ENCODE measurements at places on chromosomes 4 and X.
A peak's percentile ranks its signal among the peaks of the same experiment; 100 is the strongest.

- no peak for DNase-seq
Observed at GRCh38 chr4:23680671-23681518, 209.0 kb downstream of the PPARGC1A start.

DNA sequence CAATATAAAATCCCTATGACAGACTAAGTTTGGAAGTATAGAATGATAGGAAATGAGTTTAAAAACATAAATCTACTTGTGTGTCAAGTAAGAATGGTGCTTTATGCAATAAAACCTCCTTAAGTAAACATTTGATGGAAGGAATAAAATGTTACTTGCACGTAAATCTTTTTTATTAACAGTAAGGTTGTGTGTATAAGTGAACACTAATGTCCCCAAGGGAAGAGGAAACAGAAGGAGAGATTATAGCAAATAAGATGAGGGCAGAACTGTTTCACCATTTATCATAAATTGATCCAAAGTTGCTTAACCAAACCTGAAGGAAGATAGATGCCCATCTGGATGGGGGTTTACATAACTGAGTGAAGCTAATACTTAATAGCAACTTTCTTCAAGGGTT, 86.8 kb downstream of the FRMPD4 start:
- DNase-seq = no peak

DNA sequence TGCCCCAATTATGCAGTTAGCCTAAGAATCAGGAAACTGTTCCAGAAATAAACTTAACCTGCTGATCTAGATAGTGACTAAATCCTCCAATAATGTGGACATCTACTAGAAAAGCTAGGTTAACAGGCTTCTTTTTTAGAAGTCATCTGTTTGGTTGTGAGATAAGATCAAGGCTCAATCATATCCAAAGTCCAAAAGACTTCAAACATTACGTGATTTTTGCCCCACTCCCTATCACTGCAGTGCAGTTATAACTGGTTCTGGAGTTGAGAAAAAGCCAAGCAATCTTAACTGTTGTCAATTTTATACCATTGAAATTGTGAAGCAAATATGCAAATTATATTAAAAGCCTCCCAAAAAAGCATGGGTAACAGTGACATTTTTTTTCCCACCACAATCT, 781.4 kb downstream of the KLHL13 start:
- no peak for DNase-seq

GRCh38 chrX:53088136-53088974, 5.6 kb upstream of the KANTR start:
- DNase-seq = peak; percentile 92

DNA sequence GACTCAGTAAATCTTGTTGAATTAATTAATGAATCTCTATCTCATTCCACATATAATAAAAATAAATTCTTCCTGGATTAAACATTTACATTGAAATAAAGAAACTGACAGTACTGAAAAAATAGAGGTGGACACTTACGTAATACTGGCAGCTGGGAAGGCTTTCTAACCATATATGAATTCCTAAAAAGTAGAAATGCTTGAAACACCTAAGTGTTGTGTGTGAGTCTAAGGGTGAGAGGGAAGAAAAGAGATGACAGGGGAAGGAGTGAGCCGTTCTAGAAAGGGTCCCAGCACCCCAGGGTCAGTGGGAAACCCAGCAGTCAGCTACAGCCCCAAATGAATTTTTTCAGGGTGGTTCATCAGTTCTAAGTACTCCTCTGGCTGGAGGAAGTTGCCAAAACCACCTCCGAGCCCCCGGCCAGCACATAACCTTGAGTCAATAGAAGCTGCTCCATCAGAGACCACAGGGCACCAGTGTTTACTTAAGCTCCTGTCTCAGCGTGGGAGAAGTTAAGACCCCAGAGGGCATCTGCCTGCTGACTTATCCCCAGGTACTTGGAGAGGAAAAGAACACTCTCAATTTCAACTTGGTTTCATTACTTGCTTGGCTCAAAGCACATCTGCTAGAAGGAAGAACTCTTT, 18.3 kb downstream of the GAB3 start:
- DNase-seq = no peak

DNA sequence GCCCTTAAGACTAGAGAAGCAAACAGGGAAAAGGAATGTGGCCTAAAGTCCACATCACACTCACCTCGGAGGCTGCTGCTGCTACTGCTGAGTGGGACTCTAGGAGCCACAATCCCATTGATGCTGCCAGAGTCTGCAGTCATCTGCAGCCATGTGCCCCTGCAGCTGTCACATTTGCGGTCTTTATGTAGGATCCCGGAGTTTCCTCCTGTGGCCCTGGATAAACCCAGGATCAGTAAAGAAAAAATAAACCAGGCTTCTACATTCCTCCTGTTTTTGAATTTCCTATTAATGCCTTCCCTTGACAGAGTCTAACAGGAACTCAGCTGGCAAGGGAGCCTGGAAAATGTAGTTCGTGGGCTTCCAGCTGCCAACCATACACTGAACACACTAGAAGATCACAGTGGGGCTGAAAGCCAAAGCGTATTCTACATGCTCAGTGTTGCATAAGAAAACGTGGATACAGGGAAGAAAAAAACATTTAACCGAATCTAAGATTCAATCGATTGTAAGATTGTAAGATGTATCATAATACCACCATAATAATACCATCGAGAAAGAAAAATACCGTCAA, 10.3 kb upstream of the PHEX start:
- no peak for DNase-seq

GRCh38 chr4:44544158-44544557, 95.5 kb upstream of the KCTD8 start:
- no peak for DNase-seq

- DNase-seq = no peak
Observed at GRCh38 chrX:153903238-153903980, 1.1 kb upstream of the AVPR2 start.

DNA sequence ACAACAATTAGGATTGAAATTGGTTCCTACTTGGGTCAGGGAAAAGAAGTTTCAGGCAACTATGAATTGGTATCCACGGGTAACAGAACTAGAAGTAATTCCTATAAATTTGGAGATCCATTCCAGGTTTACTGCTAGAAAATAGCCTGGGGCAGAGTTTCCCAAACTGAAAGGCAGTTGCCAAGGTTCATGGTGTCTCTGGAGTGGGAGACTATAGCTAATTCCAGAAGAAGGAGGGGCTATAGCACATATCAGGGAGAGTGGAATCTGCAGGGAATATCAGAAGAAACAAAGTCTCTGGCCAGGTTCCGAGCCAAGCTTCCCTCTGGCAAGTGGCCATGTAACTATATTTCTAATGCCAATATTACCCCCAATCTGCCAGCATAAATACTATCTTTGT, 166.3 kb downstream of the GALNTL6 start:
- DNase-seq = no peak

- no peak for DNase-seq
Observed at GRCh38 chr4:2947926-2948325, 15.3 kb downstream of the NOP14 start.

- no peak for DNase-seq
Observed at GRCh38 chrX:47112316-47112954, 32.1 kb downstream of the NDUFB11 start.

- no peak for DNase-seq
Observed at GRCh38 chr4:99435154-99435553, at the start of gene ADH7. Gene ADH7, minus strand, starts transcription at chr4:99435342. Its CDS starts 109 bp downstream, at chr4:99435233.

- no peak for DNase-seq
Observed at GRCh38 chrX:43500996-43501694, 155.0 kb upstream of the MAOA start.

GRCh38 chr4:53591372-53591892, at the start of gene LNX1:
Gene LNX1, minus strand, starts transcription at chr4:53591486. Its CDS starts 17,484 bp downstream, at chr4:53574002.
- DNase-seq = no peak

DNA sequence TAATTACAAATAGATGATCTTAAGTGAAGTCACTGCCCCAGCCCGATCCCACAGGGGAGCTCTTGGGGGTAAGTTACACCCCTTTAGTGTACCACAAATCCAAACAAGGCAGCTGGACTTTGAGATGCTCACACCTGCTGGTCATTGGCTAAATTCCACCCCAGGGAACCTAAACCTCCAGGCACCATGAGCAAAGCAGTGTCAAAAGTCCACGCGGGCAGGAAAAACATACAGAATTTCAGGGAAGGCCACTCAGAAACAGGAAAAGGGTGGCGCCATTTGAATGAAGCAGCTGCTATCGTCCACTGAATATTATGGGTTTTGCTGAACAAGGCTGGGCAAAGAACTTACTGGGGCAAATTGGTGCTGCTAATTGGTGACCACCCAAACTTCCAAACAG, 30.9 kb downstream of the SUPT20HL1 start:
- DNase-seq = no peak

GRCh38 chrX:22056235-22056634, 24.1 kb downstream of the PHEX start:
- DNase-seq = no peak

- DNase-seq = no peak
Observed at GRCh38 chrX:108641589-108642272, 94.6 kb downstream of the IRS4 start.

- no peak for DNase-seq
Observed at GRCh38 chr4:133910165-133910564, 291.4 kb downstream of the PABPC4L start.

GRCh38 chrX:57677132-57677858, 2.8 kb downstream of the NLRP2B start:
- DNase-seq = no peak

DNA sequence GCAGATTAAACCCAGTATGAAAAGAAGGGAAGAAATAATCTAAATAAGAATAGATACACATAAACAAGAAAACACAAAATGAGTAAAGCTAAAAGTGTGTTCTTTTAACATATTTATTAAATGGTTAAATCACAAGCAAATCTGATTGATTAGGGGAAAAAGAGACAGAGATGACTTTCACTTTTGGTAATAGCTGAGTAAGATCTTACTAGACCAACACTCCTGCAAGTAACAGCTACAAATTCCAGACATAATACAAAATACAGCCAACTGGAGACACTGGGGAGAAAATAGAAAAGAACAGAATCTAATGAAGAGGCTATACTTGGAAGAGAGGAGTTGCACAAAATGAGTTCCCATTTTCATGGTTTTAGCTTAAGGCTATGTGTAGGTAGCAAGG, 33.5 kb downstream of the OR13H1 start:
- no peak for DNase-seq

DNA sequence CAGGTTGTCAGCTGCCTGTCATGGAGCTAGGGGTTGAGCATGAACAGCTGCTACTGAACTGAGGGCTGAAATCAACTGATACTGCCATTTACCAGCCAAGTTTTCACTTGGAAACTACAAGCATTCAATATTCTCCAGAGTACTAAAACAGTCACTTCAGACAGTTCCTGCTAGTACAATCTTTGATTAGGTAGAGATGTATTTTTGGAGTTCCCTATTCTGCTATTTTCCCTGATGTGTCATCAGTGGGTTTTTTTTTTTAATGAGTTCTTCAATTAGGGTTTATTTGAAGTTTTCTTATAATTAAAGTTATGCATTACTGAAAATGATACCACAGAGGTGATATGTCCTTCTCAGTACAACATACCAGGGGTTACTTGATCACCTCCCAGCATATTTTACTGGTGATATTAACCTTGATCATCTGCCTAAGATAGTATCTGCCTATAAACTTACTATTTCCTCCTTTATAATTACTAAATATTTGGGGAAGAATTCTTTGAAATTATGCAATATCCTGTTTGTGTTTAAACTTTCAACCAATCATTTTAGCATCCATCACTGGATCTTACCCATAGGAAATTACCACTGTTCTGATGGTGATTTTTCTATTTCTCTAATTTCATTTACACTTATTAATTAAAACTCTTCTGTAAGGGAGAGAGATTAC, 13.6 kb downstream of the PDCL2 start:
- DNase-seq = no peak

GRCh38 chr4:151673908-151674520, 86.8 kb downstream of the GATB start:
- DNase-seq = no peak

- peak; percentile 63 for DNase-seq
Observed at GRCh38 chrX:39705290-39705689, 392.5 kb downstream of the BCOR start.

DNA sequence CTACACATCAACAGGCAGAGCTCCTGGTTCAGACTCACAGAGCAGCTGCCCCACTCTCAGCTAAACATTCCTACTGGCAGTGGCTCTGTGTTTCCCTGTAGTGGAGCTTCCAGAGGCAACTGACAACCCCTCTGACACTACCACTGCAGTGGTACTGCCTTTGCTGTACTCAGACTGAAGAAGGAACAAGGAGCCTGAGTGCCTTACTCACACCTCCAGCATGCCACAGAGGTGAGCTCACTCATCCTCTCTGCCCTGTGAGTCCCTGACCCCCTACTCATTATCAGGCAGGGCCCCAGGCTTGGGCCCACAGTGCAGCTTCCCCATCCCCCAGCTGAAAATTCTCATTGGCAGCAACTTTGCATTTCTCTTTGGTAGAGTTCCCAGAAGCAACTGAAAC, 240.5 kb upstream of the POF1B start:
- DNase-seq = no peak

DNA sequence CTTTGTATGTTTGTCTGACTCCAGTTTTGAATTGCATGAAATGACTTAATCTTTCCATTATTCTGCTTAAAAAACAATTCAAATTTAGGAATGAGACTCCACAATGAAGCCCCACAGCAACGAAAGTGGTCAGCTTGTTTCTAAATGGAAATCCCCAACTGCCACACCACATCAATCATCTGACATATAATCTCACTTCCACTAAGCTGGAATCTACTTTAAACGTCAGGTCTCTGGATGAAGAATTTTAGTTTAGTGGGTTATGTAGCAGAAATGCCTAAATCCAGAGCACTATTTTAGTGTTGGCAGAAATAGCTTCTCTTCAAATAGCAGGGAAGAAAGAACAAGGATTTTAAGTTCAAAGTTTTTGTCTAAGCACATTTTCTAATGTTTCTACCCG, 1.7 kb upstream of the BMP2K start:
- no peak for DNase-seq

DNA sequence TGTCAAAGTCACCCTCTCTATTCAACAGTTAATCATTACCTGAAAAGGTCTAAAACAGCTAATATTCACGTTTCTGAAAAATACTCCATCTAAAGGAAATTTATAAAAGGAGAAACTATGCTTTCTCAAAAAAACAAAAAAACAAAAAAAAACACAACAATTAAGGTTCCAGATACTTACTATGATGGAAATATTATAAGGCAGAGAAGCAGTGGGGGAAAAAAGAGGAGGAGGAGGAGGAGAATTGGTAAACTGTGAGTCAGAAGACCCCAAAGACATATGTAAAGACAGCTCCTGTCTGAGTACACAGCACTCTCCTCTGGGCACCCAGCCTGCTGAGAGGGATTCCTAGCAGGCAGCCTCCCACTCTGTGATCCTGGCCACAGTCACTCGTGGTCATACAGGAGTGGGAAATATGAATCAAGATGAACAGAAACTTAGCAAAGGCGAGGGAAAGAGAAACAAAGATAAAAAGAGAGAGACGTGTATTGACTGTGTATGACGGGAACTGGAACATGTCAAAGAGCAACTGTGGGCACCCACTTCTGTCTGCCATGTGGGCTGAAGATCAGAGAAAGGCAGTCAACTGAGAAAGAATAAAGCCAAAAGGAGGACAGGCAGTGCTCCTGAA, 12.5 kb downstream of the KLHL15 start:
- no peak for DNase-seq

DNA sequence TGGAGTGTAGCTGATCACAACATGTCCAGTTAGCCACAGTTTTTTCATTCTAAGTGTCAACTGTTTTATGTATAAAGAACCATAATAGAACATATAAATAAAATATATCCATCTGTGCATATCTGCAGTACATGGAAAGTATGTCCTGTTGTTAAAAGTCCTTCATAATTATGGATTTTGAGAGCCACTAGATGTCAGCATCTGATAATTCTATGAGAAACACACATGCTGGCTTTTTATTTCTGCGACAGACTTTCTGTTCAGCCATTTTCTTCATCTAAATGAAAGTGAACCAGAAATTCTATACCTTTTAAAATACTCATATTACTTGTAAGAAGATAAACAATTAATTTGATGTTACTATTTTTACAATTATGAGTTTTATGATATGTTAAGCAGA, 251.5 kb downstream of the GPM6A start:
- peak; percentile 19 for DNase-seq

All from NCI-H1092 (cell line).